Activated T-cell treated with anti-CD3 and anti-CD28 coated beads, Interleukin-2, amount 50 U/mL, for 72 hours (primary cell): ENCODE measurements at places on chromosomes 1 and 21.
A peak's percentile ranks its signal among the peaks of the same experiment; 100 is the strongest.

- DNase-seq: no peak
Observed at GRCh38 chr21:18104802-18105201, 139.8 kb upstream of the CHODL start.

DNA sequence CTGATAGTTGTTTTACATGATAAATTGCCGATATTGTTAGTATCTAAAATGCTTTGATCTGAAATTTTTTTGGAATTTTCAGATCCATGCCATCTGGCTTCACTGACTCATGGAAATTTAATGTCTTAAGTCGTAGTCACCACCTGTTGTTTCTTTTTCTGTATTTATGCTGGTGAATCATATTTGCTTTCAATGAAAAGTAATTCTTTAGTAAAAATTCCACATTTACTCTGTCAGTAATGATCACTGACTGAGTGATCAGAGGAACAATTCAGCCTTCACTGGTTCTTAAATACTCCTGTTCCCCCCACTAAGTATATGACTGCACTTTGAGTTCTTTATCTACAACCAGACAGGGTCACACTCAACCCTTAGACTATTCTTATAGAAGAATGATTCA lies 185.6 kb upstream of the NRIP1 start:
- DNase-seq: no peak

DNA sequence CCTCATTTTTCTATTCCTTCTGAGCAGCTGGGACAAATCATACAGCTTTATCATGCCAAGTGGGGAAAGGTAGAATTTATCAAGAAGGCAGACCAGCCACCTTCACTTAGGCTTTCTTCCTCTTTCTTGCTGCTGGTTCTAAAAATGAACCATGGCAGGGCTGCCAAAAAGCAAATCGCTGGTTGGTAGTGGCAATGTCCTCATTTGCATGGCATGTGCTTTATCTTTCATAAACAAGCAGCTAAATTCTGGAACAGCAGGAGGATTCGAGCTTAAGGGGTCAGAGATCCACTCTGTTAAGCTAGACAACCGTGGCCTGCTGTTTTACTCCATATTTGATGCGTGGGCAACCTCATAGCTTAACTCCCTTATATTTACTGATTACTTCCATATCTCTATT lies 91.3 kb downstream of the RPE65 start:
- no peak for DNase-seq

DNA sequence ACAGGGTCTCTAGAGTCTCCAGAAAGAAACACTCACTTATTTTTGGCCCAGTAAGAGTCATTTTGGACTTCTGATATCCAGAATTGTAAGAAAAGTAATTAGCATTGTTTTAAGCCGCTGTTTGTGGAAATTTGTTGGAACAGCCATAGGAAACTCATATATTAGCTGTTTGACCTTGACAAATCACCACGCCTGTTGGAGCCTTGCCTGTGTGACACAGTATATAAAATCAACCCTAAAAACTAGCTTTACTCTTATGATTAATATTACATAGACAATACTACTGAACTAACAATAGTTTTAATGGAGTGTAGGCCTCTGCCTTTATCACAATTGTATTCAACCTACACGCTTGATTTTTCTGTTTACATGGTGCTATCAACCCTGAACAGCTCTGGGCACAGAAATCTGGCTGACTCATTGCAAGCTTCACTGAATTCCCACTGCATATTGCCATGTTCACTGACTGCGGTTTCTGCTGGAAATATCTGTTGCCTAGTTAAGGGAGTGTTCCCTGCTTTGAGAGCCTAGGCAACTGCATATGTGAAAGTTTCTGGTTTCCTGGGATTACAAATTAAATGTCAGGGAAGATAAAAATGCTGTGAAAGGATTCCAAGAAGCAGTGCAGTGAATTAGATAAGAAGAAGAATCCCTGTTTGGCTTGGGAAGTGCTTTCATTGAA lies 419.5 kb upstream of the DEPDC1 start:
- DNase-seq: no peak

GRCh38 chr1:112502826-112503225 lies 5.9 kb upstream of the WNT2B start:
- DNase-seq: no peak

DNA sequence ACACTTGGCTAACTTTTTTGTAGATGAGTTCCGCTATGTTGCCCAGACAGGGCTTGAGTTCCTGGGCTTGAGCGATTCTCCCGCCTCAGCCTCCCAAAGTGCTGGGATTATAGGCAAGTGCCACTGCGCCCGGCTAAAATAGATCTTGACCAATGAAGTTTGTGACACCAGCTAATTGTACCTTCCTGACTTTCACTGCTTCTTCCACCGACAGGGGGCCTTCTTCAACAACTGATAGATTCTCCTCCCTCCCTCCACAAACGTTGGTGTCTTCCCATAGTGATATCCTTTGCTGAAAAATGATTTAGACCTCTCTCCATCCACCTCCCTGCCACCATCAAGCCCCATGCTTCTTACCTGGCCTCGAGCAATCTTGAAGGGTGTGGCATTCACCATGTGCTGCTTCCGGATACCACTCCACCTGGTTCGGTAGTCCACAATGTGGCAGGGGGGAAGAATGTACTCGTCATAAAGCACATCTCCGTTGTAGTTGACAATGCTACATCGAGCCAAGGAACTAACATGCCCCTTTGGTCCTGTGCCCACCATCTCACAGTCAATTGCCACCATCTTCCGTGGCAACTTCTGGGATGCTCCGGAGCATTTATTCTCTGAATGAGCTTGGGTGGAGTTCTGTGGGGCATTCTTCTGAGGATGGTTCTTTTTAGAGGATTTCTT lies 1.6 kb upstream of the METTL25B start:
- peak; percentile 67 for DNase-seq

DNA sequence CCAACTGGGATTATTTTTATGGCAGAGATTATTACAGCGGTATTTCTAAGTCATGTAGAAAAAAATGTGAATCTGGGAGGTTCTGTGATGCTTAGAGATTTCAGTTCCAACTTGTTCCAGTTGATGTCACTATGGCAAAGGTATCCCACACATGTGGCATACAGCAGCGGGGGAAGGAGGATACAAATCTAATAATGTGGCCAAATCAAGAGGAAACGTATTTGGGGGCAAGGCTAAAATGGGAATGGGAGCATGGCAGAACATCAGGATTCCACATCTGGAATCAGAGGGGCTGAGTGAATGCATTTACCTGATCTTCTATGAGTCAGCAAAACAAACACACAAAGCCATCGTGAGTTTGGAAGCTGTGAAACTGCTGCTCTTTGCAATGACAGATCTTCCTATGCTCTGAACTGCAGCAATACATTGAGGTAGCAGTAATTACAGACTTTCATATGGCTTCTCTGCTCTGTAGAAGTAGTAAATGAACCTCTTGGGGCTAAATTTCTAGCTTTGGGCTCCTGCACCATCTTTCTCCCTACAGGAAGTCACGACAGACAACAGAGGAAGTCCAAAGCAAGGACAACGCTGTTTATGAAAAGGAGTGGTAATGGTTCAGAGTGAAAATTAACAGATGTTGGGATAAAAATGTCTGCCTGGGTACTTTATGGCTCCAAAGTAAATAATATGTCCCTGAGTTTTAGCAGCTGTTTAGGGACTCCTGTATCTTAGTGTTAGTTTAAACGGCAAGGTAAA lies 55.5 kb downstream of the GABPA start:
- DNase-seq: peak; percentile 17

GRCh38 chr1:165168467-165168866 lies 188.0 kb downstream of the LMX1A start:
- no peak for DNase-seq

- no peak for DNase-seq
Observed at GRCh38 chr1:27885114-27885528, 12.8 kb downstream of the THEMIS2 start.
